ENCODE measurements at places on chromosomes 13 and 19. TPM values are rescaled to one million over a fixed set of nuclear protein-coding genes. Genes with fewer than 3 reads are reported as not detected.

- DNase-seq, result no peak
Measured at GRCh38 chr19:35729763-35730162, 12.0 kb downstream of the KMT2B start.

DNA sequence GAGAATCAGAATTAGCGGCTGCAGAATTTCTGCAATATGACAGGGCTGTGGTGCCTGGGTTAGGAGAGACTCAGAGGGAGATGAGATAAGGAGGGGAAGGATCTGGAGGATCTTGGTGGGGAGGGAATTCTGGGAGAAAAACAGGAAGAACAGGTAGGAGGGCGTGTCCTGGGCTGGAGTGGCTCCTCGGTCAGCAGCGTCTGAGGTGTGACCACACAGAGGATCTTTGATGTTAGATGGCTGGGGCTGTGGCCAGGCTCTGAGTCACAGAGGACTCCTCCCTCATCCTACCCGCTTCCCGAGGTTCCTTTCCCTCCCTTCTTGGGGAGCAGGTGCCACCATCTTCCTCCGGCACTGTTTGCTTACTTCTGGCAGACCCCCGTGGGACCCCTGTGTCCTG lies 6.4 kb upstream of the KLK6 start:
- DNase-seq, result no peak

- DNase-seq, result no peak
Measured at GRCh38 chr19:51712461-51713081, 11.2 kb downstream of the HAS1 start.

DNA sequence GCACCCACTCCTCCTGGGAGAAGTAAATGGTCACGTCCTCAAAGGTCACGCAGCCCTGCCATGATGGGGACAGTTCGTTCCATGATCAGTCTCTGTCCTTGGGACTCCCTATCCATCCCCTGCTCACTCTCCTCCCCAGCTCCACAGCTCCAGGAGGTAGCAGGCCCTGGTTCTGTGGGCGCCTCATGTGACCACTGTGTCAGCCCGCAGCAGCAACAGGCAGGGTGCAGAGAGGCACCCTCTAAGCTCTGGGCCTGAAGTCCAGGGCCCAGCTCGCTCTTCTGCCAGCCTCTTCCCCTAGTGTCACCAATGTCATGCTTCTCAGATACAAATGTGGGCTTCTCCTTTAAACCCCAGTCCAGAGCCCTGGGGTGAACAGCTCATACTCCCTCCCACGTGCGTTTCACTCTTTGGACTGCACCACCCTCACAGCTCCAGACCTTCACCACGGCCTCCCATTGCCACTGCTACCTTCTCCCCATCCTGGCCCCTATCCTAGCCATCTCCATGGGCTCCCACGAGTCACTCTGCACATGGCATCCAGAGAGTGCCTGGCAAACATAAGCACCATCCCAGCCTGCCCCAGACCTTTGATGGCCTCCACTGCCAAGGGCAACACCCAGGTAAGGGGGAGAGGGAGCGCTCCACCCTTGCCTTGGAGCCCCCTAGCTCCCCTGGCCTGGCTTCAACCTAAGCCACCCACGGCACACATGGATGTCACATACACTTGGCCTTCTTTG lies 2.9 kb downstream of the ZNF792 start:
- no peak for DNase-seq

DNA sequence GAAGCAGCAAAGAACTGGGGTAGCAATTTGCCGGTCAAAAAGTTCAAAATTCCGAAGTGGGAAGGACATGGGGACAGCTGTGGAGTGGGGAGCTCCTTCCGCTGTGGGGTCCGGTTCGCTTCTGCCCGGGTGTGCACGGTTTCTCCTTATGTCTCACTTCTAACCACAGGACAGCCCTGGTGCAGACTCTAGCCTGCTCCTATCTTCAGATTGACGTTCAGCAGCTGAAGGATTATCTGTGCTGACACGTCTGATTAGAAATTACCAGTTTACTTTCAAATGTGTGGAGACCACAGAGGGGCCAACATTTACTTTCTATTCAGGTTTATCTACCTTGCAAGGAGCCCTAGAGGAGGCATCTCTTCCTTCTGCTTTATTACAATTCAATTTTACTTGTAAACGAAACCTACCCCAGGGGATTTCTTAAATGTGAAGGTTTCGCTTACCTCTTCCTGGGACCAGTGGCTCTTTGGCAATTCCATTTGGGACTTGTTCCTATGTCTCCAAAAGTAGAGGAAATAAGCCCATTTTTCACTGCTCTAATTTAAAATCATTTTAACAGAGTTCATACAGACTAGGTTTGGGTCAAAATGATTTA lies 27.3 kb downstream of the LHFPL6 start:
- DNase-seq, result no peak

GRCh38 chr13:41017817-41018601 lies 1.1 kb downstream of the ELF1 start:
- no peak for DNase-seq

DNA sequence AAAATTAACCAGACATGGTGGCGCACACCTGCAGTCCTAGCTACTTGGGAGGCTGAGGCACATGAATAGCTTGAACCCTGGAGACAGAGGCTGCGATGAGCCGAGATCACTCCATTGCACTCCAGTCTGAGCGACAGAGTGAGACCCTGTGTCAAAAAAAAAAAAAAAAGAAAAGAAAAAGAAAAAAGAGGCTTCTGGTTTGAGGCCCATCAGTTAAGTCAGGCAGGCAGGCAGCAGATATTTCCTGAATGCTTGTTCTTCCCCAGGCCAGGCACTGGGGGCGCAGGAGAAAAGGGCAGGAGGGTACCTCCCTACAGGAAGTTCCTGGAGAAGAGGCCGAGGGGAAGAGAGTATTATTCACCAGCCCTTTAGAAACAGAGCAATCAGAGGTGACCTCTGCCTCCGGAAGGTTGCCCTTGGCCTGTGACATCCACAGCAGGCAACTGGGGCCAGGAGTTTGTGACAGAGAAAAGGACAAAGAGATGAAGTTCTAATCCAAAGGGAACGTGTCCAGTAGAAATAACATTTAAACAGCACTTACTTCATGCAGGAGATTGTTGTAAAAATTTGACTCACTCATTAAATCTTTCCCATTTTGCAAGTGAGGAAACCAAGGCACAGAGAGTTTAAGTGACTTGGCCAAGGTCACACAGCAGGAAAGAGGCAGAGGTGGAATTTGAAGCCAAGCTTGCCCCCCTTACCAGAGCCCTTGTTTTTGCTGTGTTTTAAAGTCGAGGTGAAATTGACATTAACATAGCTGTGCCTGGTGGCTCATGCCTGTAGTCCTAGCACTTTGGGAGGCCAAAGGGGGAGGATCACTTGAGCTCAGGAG lies 4.3 kb upstream of the RLN3 start:
- no peak for DNase-seq

- no peak for DNase-seq
Measured at GRCh38 chr13:23541221-23541824, 28.9 kb upstream of the TNFRSF19 start.

- no peak for DNase-seq
Measured at GRCh38 chr19:5641171-5641570, 18.3 kb downstream of the SAFB start.

DNA sequence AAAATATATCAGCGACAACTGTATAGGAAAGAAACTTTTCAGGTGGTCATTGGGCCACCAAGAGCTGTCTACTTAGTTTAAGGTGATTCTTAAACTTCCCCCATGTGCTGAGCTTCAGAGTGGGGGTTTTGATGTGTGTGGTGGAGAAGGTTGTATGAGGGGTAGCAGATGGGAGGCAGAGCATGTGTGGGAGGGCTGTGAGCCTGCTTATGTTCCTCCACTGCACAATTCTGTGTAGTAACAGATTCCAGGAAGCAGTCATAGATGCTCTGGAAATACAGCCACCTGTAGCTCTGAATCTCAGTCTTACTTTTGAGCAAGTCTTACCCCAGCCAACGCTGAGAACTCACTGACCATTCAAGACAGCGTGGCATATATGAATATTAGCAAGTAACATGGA lies 95.3 kb upstream of the SPATA13 start:
- DNase-seq, result no peak

GRCh38 chr19:44643605-44644401 lies at the start of gene PVR:
Gene PVR, plus strand, starts transcription at chr19:44643910. Its CDS starts 187 bp downstream, at chr19:44644097.
- DNase-seq, result peak; percentile 85

GRCh38 chr13:48078251-48078656 lies 16.6 kb downstream of the MED4 start:
- no peak for DNase-seq

GRCh38 chr13:100854006-100854405 lies 179.4 kb upstream of the TMTC4 start:
- DNase-seq, result no peak

DNA sequence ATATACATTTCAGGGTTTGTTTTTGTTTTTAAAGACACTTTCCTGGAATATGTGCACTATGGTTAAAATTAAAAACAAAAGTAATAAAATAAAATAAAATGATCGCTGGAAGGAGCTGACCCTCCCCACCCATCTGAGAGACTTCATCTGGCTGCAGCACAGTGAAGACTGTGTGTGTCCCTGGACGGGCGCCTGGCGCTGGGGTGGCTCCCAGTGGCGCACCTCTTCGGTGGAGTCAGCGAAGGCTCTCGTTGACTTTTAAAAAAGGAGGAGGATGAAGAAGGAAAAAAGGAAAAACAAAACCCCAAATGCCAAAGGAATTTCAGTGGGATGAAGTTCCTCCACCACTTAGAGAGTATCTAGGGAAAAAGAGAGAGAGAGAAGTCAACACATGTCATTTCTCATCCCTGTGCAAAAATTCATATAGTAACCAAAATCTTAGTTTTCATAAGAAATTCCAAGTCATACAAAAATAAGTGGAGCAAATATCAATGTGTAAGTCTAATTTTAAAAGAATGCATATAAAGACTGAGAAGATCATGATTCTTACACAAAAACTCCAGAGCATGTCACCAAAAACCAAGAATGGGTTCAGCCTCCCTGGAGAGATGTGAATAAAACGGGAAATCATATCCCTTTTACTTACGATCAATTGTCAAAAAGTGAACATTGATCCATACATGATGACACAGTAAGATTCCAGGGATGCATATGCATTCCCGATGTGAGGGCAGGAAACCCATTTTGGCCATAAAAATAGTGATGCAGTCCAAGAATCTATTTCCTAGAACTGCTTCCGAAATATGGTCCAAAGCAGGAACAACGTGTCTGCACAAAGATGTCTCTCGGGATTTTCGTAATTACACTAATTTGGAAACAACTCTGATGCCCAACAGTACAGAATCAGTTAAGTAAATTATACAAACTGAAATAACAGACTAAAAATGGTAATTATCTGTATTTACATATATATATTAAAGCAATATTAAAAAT lies 123.8 kb downstream of the STK24 start:
- no peak for DNase-seq

DNA sequence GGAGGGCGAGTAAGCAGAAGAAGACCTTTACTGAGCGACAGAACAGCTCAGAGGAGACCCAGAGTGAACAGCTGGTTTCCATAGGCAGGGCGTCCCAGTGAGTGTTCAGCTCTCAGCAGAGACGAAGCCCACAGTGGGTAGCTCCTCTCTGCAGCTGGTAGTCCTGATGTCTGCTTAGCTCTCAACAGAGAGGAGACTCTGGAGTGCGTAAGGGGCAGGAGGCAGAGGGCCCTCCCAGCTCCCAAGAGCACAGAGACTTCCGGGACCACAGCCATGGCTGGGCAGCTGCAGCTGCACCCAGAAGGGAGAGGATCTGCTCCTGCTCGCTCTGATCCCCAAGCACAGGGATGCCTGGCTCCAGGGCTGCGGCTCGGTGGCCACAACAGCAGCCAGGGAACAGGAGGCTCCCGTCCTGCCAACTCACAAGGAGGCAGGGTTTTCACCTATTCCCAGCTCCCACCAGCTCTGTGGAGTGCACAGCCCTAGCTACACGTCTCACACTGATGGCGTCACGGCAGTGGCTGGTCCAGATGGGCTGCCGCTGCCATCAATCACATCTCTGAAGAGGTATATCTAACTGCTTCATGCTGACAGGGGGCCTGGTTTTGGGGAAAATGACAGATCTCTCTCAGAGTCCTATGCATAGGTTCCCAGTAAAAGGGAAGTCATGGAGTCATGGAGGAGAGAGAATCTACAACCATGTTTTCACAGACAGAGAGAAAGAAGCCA lies 2660.1 kb upstream of the PCDH20 start:
- DNase-seq, result no peak

GRCh38 chr13:113224486-113224885 lies 15.1 kb downstream of the CUL4A start:
- no peak for DNase-seq

Gene IRGC
- total RNA-seq, result not detected

Gene ZNF285
- 21.1 TPM for total RNA-seq

Gene KLK15
- not detected for total RNA-seq

Gene CGB3
- total RNA-seq, result not detected

Gene OR4F17
- total RNA-seq, result not detected

Gene OR7D2
- total RNA-seq, result not detected

Gene TNFSF11
- total RNA-seq, result not detected
